NCI-H1694 (cell line): ENCODE measurements at places on chromosomes 12 and 14.

DNA sequence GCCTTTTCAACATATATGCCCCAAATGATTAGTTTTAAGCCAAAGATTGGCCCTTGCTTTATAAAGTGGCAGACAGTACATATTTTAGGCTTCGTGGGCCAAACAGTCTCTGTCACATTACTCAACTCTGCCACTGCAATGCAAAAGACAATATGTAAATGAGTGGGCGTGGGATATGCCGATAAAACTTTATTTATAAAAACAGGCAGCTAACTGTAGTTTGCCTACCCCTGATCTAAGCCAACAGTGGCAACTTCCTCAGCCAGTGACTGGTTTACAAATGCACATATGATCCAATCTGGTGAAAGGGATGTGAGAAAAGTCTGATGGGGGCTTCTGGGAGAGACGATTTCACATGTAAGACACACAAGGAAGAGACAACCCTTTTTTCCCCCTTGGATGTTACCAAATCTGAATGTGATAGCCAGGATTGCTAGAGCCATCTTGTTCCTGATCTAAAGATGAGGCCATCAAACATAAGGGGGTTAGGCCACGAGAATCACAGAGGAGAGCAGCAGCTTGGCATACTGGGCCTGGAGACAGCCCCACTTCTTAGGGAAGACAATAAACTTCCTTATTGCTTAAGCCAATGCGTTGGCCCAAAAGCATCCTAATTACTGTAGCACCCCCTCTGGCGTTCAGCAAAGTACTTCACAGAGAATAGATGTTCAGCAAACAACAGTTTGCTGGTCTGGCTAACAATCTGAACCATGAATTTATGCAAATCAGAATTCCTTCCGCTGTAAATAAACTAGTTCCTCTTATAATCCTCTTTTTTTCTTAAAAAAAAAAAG is 75.2 kb upstream of the TMCC3 start:
- no peak for DNase-seq

DNA sequence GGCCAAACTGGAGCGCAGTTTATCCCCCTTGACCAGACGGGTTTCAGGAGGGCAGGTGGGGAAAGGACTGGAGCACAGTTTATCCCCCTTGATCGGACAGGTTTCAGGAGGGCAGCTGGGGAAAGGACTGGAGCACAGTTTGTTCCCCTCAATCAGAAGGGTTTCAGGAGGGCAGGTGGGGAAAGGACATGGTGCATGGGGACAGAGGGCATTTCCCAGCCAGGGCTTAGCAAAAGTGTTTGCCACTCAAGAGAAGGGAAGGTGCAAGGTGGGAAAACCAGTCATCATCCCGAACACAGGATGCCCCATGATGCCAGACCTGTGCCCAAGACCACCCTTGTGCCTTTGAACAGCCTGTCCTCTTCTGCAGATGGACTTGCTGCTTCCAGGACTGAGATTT is 54.7 kb downstream of the SPTB start:
- no peak for DNase-seq

- no peak for DNase-seq
Observed at GRCh38 chr14:68794130-68794850, 1.4 kb upstream of the ZFP36L1 start.

- peak; percentile 26 for DNase-seq
Observed at GRCh38 chr14:102579696-102580549, 12.5 kb upstream of the RCOR1 start.

GRCh38 chr14:105481886-105482457 is 4.7 kb upstream of the CRIP1 start:
- DNase-seq = peak; percentile 98
